Large intestine (tissue), 12 donors: ENCODE measurements at places on chromosomes 4 and X. TPM values are rescaled to one million over a fixed set of nuclear protein-coding genes. Genes with fewer than 3 reads are reported as not detected.
A peak's percentile ranks its signal among the peaks of the same experiment; 100 is the strongest.

Gene SPIN2A
- polyA plus RNA-seq, result 2.1 TPM

Gene NR3C2
- polyA plus RNA-seq, result 6.8 TPM

Gene MAP9
- polyA plus RNA-seq, result 7.4 TPM

Gene CT47B1
- not detected for polyA plus RNA-seq

Gene CT47C1
- polyA plus RNA-seq, result not detected

Gene ADAM29
- 0.13 TPM for polyA plus RNA-seq

Gene FATE1
- polyA plus RNA-seq, result 0.09 TPM

Gene CXCL9
- polyA plus RNA-seq, result 2.8 TPM

Gene PAGE2B
- polyA plus RNA-seq, result 0.57 TPM

Gene PFKFB1
- polyA plus RNA-seq, result 0.63 TPM

DNA sequence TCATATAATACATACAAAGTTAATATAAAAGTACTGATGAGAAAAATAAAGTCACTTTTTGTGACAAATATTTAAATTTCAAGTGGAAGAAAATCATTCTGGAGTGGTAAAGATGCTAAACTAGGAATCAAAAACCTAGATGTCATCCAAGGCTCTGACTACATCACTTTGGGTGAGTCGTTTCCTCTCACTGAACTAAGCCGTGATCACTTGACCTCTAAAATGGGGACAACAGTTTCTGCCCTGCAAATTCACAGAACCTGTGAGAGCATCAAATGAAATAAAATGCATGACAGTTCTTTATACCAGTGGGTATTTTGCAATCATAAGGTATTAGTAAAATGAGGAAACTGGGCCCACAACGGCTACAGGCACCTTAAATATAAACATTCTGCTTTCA lies 63.8 kb downstream of the PRDM5 start:
- DNase-seq, result no peak

- peak; percentile 20 for DNase-seq
These were observed at the start of gene TCEAL5 for GRCh38 chrX:103276581-103277002. Gene TCEAL5, minus strand, starts transcription at chrX:103276750. Its CDS starts 2,187 bp downstream, at chrX:103274563.

- no peak for DNase-seq
These were observed 89.8 kb downstream of the EMCN start for GRCh38 chr4:100428051-100428450.

DNA sequence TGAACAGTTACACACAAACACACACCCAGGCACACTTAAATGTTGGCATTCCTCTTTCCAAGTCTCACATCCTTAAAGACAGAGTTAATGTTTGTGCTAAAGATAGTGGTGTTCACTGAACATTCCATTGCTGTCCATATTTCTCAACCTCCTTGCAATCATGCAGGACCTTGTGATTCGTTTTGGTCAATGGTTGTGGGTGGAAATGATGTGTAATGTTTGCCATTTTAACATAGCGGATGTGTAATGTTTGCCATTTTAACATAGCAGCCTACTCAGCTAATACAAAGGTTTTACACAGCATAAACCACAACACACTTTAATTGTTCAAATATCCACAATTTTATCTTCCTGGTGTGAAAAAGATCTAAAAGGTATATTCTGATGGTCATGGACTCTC lies 93.9 kb downstream of the CEP44 start:
- DNase-seq, result no peak

DNA sequence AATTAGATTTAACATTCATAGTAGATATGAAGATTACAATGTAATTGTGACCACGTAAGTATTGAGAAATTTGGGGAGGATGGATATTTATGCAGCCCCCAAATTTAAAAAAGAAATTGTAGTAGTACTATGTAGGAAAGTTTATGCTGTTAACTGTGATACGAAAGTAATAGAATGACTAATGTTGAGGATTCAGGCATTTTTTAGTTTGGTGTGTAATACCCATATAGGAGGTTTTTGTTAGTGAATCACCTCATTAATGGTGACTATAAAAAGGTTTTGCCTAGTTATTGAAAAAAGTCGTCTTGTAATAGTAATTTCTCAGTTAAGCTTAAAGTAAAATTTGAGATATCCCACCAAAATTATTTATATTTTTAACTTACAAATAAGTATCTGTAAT lies 67.2 kb downstream of the SMARCAD1 start:
- DNase-seq, result no peak

- DNase-seq, result peak; percentile 8
These were observed 215.8 kb downstream of the PACRGL start for GRCh38 chr4:20916106-20916505.

DNA sequence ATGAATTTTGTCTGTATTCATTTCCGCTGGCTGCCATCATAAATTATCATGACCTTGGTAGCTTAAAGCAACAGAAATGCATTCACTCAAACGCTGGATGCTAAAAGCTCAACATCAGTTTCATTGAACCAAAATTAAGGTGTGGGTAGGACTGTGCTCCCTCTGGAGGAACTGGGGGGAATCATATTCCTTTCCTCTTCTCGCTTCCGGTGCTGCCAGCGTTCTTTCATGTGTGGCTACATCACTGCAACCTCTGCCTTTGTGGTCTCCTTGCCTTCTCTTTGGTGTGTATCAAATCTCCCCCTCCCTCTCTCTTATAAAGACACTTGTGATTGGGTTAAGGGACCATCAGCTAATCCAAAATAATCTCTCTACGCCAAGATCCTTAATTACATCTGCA lies 39.5 kb downstream of the NEIL3 start:
- no peak for DNase-seq

- no peak for DNase-seq
These were observed 18.0 kb upstream of the TMEM131L start for GRCh38 chr4:153448003-153448731.

DNA sequence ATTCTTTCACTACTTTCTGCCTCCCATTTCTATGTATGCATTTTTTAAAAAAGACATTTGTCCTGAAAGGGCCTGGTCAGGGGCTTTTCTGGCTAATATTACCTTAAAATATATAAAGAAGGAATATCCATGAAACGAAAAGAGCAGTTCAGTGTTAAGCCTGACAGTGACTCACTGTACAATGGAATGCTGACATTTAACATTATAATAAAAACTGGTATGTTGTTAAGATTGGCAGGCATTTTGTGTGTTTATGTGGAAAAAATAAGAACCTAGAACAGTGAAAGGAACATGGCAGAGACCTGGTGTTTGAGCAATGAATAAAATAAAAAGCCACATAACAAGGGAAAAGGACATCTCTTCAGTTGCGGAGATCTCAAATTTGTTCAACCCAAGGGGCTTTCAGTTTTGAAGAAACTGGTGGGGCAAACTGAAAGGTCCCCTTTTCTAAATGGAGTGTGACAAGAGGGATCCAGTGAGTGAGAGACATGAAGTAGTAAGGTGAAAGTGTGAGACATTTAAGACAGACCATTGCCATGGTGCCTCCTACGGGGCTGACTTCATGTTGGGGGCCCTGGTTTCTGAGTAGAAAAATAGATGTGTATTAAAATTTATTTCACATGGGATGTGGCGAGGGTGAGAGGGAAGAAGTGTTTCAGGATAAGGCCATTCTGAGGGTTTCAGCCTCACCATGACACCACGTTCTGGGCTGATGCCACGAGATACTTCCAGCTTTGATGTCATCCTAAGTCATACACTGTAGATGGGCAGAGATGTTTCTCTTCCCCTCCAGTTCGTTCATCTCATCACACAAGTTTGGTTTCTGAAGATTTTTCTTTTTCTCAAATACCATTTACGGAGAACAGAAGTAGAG lies 324.9 kb downstream of the PPP3CA start:
- DNase-seq, result no peak

DNA sequence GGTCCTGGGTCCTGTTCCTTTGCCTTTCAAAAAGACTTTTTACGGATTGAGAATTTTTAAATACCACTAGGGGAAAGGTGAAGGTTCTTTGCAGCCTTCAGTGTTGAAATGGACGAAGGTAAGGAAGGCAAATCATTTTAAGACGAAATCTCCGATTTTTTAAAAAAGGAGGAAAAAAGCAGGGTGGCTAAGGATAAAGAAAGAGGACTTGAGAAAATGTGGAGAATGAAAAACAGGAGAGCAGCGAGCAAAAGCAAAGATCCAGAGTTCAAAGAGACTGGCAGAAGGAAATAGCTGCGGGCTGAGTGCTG lies 314 bp downstream of the EPHA5 start:
- DNase-seq, result no peak

DNA sequence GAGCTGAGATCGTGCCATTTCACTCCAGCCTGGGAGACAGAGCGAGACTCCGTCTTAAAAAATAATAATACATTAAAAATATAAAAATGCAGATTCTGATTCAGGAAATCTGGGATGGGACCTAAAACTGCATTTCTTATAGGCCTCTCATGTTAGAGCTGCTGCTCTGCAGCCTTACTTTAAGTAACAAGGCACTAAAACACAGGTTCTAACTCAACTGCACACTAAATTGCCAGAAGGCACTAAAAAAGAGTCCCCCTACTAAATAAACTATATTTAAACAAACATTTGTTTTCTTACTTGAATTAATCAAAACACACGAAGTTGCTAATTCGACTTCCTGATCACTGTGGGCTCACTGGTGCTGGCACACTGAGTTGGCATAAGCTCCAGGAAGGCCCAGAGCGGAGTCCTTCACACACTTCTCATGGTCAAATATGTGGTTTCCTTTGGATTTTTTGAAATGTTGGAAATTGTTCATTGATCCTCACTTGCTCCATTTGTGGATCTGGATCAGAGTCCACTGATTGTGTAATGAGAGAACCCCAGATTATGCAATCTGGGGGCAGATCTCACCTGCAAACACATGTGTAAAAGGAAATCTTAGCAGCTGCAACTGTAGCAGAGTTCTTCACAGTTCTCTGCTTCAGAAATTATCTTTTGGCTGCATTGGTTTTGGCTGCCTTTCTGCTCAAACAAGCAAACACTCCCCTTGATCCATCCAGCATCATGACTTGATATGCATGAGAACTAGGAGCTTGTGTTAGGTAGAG lies 59.3 kb downstream of the AFF1 start:
- peak; percentile 75 for DNase-seq

GRCh38 chr4:143394739-143395453 lies 58.2 kb downstream of the GAB1 start:
- DNase-seq, result no peak

DNA sequence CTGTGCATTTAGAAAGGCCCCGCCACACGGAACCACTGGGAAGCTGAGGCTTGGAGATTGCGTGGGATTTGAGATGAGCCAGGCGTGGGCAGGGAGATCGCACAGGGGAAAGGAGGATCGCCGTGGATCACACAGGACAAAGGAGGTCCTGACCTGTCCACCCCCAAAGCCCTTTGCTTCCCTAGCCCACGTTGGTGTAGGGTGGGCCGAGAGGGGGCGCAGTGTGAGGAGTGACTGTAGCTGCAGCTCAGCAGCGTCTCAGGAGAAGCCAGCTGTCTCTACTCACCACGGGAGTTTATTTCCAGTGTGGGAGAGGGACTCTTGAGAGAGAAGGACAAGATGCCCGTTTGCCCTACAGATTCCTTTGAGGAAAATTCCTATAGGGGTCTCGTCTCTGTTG lies 62.1 kb downstream of the TBL1X start:
- no peak for DNase-seq

GRCh38 chr4:105192910-105193309 lies 46.2 kb downstream of the TET2 start:
- DNase-seq, result no peak

- no peak for DNase-seq
These were observed 9.9 kb upstream of the ANAPC4 start for GRCh38 chr4:25367004-25367621.

GRCh38 chr4:89369581-89369980 lies 62.0 kb upstream of the GPRIN3 start:
- DNase-seq, result no peak

- DNase-seq, result no peak
These were observed 62.6 kb downstream of the NSUN7 start for GRCh38 chr4:40812386-40812785.

- DNase-seq, result no peak
These were observed 53.4 kb downstream of the FAT4 start for GRCh38 chr4:125368146-125368545.

GRCh38 chr4:100174985-100175383 lies 15.3 kb downstream of the DDIT4L start:
- no peak for DNase-seq

- DNase-seq, result no peak
These were observed 703.6 kb upstream of the FAM241A start for GRCh38 chr4:111441687-111442086.

- no peak for DNase-seq
These were observed 247.0 kb downstream of the AFAP1 start for GRCh38 chr4:7692451-7693236.

DNA sequence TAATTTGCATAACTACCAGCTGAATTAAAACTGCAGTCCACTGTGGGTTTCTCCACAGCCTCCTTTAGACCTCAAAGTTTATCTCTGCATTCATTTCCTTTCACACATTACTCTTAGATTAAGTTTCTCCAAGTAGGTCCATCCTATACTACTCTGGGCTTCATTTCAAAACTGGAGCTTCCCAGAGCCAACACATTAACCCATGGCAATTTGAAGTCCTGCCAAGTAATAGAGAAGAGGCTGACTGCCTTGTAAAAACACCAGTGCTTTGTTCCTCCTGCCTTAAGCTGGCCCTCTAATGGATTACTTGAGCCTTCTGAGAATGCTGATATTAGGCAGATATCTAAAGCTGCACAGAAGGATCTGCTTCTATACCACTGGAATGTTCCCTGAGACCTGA lies 997.2 kb upstream of the SLIT2 start:
- DNase-seq, result no peak

GRCh38 chr4:145929415-145930178 lies 9.0 kb downstream of the ZNF827 start:
- no peak for DNase-seq

GRCh38 chr4:169070071-169070894 lies 60.2 kb upstream of the CBR4 start:
- DNase-seq, result peak; percentile 83

DNA sequence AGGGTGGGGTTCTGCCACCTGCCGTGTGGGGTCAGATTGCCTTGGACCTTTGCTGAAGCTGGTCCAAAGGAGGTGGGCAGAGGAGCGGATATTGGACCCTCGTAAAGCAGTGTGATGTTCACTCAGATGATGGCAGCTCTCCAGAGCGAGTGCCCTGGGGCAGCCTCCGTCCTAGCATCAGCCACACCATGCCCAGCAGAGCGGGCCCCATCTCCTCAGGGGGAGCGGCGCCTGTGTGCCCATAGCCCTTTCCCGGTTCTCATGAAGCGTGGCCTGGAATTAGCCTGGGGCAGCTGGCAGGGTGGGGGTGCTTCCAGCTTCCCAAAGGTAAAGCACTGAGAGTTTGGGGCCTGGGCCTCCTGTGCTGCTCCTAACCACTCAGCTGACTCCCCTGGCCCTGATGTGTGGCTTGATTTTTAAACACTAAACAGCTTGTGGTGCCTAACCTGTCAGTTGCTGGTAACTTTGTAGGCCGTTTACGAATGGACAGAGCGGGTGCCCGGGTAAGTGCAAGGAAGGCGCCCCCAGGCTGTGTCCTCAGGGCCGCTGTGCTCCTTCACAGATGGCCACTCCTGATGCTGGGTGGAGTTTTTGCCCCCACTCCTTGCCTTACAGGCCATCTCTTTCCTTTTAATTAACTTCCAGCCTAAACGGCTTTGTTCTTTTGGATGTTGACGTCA lies 36.0 kb downstream of the NOP14 start:
- no peak for DNase-seq

GRCh38 chrX:153706799-153707198 lies 17.4 kb downstream of the BCAP31 start:
- no peak for DNase-seq
